ENCODE measurements at places on chromosomes 5 and 9.

GRCh38 chr5:143373076-143373475, 30.4 kb downstream of the NR3C1 start:
- DNase-seq: no peak

GRCh38 chr5:147966829-147967228, 60.5 kb upstream of the C5orf46 start:
- no peak for DNase-seq

- DNase-seq: peak; percentile 86
Measured at GRCh38 chr9:131349881-131350563, 43.9 kb upstream of the PRRC2B start.

- DNase-seq: peak; percentile 65
Measured at GRCh38 chr5:143101121-143101520, 302.4 kb downstream of the NR3C1 start.

DNA sequence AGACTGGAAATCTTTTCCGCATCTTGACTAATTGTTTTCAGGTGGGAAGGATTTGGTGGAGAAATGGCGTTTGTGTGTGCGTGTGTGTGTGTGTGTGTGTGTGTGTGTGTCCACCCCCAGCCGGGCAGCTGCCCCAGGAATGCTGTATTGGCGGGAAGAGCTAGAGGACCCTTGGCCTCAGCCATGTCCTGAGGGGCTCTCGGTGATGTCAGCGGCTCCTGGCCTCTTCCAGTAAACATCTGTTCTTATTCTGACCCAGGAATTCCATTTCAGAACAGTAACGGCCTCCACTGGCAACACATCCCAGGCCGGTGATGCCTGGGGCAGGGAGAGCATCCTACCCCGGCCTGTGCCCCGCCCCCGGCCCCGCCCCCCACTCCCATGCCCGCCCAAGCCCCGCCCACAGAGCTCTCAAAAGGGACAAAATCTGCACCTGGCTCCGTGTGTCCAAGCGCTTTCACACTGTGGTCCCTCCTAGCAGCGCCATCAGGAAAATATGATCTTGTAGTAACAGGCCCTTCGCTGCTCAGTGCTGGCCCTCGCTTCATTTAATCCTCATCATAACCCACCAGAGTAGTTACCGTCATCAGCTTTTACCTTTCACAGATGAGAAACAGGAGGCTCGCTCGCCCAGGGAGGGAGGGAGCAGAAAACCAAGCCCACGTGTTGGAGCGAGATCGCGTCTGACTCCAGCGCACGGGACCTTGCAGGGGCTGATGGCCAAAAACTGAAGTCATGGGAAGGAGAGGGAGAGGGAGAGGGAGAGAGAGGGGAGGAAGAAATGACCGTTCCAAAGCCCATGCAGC, 18.9 kb downstream of the ADAMTS2 start:
- DNase-seq: no peak

GRCh38 chr5:178355671-178356070, 123.1 kb upstream of the PHYKPL start:
- no peak for DNase-seq

GRCh38 chr5:33936381-33937016, at the start of gene RXFP3:
TSS of gene RXFP3 (plus strand) at chr5:33936386. CDS start at chr5:33936741, 355 bp downstream.
- DNase-seq: no peak
